CD4-positive, alpha-beta T cell treated with Interleukin-2 at 100 ng/mL for 4 hours (primary cell): ENCODE measurements at places on chromosomes 13 and 19.

GRCh38 chr19:43416951-43417623, 2.4 kb downstream of the TEX101 start:
- DNase-seq: no peak

DNA sequence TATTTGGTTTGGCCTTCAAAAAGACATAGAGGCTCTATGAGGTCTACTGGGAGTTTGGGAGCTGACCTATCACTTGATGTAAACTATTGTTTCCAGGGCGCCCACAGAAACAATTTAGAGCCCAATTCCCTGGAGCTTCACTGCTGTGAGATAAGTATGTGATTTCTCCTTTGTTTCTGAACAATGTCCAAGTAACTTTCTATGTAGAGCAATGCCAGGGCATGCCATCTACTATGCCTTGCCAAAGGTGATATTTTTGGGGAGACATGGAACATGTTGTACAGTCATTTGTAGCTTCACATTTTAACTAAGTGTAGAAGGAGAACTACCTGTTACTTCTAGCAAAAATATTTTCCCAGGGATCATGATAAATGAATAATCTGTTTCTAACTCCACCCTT, 872.6 kb downstream of the GPC5 start:
- no peak for DNase-seq

GRCh38 chr19:461721-462551, 1.1 kb upstream of the SHC2 start:
- DNase-seq: no peak

GRCh38 chr19:18657590-18658365, 20.9 kb downstream of the KLHL26 start:
- no peak for DNase-seq

GRCh38 chr19:40278361-40279035, 6.6 kb downstream of the AKT2 start:
- DNase-seq: no peak

GRCh38 chr13:28574617-28575142, 79.8 kb upstream of the FLT1 start:
- peak; percentile 6 for DNase-seq

DNA sequence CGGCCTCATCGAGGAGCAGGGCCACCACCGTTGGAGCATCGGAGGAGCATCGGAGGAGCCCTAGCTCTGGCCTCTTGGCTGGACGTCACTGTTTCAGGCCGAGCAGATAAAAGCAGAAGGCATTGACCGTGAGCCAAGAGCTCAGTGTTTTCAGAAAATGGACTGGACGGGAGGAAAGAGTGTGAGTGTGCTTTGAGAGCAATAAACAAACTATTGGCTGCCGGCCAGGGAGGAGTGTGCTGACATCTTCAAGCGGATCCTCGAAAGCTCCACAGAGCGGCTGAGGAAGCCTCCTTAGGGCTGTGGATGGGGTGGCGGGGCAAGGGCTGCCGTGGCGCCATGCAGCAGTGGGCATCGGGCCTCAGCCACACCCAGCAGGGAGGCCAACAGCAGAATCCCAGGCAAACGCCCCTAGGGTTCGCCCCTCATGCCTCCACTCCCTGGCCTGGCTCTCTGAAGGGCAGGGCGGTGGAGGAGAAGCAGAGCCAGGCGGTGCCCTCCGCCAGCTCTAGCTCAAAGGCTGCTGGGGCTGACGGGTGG, 41.8 kb downstream of the IRS2 start:
- no peak for DNase-seq

- DNase-seq: no peak
These were observed 32.3 kb upstream of the EHD2 start for GRCh38 chr19:47680858-47681332.

GRCh38 chr13:50596776-50597203, 246.7 kb downstream of the DLEU7 start:
- no peak for DNase-seq

DNA sequence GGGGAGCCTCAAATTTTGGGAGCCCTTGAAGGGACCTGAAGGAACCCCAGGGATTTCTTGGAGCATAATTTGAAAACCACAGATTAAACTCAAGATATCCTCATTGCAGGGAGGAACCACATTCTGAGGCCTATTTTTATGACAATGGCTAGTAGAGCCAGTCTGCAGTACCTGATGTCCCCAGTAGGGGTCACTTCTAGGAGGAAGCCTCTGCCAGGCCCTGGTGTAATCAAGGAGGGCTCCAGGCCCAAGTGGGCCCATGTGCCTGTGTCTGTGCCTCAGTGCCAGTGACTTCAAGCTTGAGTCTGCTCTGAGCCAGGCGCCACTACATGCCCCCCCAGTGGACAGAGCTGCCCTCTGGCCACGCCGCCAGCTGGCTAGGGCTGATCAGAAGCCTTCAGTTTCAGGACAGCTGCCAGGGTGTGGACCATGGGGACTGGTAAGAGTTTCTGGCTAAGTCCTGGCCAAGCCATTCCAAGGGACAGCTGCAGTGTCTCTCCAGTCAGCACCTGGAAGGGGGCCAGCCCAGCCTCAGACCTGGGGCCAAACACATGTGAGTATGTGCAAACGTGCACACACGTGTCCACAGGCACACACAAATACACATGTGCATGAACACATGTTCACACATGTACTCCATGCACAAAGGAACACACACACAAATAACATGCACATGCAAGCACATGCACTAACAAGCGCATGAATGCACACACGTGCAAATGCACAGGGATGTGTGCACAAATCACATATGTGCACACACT, 20.5 kb upstream of the SLC7A10 start:
- no peak for DNase-seq

- no peak for DNase-seq
These were observed 15.5 kb upstream of the OLFM4 start for GRCh38 chr13:53013113-53013512.

DNA sequence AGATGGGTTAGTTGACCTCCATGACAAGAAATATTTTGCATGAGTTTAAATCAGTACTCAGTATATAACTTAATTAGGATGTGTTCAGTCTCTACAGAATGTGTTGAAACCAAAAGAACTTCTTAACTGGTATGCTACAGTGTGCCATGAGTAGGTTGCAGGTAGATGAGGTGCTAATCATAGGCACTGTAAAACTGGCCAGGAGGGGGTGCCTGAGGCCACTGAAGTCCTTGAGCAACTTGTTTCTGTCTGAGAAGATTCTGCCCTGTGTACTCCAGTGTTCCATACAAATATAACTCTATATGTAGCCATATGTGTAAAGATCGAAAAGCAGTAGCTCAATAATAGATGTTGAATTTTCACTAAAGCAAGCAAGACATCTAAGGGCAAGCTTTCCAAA, 549.2 kb upstream of the KLF12 start:
- DNase-seq: no peak

- DNase-seq: peak; percentile 60
These were observed 2.6 kb upstream of the JUNB start for GRCh38 chr19:12788682-12789097.

DNA sequence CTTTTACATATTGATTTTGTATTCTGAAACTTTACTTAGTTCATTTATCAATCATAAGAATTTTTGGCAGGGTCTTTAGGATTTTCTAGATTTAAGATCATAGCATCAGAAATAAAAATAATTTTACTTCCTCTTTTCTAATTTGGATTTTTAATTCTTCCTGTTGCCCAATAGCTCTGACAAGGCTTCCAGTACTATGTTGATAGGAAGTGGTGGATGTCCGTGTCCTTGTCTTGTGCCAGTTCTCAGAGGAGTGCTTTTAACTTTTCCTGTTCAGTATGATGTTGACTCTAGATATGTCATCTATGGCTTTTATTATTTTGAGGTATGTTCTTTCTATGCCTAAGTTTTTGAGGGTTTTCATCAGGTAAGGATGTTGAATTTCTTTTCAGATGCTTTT, 7.7 kb upstream of the KIR2DL4 start:
- no peak for DNase-seq

DNA sequence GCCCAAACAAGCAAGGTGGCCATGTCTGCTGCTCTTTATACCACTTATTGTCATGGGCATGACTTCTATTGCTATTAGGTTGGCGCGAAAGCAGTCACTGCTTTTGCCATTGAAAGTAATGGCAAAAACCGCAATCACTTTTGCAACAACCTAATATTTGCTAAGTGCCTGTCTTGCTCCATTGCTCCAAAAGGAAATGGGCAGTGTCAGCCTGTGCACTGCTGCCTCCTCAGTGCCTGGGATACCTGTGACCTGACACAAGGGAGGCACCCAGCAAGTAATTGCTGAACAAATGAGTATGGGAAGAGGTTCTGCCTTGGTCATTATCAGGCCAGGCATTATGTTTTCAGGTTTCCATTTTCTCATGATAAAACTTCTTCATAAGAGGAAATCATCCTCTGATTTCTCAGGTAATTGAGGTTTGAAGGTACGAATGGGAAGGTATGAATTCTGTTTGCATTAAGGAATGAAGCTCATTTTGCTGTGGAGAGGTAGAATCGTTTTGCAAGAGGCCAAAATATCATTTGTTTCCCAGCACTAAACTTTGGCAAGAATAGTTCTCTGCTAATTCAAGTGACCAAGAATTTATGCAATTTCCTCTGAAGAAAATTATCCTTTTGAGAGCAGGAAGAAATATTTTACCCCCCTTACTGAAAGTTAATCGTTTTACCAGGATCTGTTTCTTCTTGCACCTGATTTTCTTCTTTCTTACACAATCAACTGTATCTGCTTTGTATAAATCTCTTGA, 128.4 kb upstream of the SPRY2 start:
- DNase-seq: no peak

GRCh38 chr13:43881580-43881979, 1.9 kb downstream of the LACC1 start:
- DNase-seq: no peak

DNA sequence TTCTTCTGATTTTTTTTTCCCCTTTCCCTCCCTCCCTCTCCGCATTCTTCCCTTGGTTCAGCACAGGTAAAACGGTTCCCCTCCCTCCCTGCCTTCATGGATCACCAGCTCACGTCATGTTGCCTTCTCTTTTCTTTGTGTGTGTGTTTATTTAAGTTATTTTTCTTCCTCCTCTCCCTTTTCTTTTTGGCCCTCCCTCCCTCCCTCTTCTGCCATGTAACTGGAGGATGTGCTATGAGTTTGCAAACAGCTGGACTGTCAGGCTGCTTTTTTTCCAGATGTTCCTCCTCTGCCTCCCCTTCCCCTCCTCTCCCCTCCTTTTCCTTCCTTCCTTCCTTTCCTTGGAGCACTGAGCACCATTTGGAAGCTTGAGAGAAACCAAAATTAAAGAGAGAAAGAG, 2.0 kb downstream of the LENG9 start:
- no peak for DNase-seq

DNA sequence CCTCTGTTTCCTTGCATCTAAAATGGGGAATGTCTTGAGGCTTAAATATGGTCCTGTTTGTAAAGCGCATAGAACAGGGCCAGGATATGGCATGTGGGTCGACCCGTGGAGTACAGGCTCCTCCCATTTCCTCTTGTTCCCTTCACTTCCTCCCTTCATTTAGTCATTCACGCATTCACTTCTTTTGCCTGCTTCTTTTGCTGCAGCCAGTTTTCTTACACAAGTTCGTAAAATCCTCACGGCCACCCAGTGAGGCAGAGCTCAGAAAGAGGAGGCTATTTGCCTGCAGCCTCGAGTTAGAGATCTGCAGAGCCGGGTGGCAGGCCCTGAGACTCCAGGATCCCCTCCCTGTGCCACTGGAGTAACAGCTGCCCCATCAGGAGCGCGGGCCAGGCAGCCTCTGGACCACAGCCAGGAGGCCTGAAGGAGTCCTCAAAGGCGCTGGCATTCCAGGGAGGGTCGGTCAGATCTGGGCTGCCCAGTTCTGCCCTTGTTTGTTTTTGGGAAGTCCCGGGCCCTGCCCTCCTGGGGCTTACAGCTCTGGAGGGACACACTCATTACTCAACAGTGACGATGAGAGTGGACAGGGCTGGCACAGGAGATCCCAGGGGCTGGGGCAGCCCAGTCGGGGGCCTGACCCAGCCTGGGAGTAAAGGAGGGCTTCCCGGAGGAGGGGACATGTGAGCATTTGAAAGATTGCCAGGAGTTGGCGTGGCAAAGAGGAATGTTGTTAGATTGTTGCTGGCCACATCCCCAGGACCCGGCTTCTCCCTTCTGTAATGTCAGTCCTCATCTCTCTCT, 4.6 kb downstream of the PPP5C start:
- peak; percentile 32 for DNase-seq

GRCh38 chr19:44742330-44743061, 6.0 kb upstream of the BCL3 start:
- no peak for DNase-seq

- DNase-seq: no peak
These were observed 3.1 kb downstream of the RAD23A start for GRCh38 chr19:12948612-12949362.

DNA sequence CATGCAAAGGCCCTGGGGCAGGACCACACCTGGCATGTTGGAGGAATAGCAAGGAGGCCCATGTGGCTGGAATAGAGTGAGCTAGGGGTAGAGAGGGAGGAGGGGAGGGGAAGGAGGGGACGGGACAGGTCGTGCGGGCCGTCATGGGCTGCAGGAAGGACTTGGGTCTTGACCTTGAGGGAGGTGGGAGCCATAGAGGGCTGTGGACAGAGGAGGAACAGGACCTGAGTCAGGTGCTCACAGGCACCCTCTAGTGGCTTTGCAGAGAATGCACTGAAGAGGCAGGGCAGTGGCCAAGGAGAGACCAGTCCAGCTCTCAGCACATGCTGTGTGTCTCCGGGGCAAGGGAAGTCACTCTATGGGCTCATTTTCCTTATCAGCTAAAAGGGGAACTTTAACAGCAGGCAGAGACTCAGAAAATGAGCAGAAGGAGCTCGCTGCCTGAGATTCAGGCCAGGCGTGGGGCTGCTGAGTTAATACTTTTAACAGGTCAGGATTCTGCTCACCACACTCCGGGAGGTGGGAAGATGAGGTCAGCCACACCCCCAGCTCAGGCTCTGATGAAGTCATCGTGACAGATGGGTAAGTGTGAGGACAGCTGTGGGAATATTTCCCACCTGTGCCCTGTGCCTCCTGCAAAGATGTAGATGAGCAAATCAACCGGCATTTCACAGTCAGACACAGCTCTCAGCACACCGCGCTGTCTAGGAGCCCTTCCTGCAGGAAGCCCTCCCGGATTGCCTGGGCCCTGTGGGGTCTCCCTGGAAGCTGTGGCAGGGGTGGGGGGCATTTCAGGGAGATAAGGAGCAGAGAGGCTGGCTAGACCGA, 6.0 kb upstream of the TNFAIP8L1 start:
- peak; percentile 57 for DNase-seq

- DNase-seq: peak; percentile 33
These were observed 71.3 kb downstream of the KLF12 start for GRCh38 chr13:74062933-74063332.

DNA sequence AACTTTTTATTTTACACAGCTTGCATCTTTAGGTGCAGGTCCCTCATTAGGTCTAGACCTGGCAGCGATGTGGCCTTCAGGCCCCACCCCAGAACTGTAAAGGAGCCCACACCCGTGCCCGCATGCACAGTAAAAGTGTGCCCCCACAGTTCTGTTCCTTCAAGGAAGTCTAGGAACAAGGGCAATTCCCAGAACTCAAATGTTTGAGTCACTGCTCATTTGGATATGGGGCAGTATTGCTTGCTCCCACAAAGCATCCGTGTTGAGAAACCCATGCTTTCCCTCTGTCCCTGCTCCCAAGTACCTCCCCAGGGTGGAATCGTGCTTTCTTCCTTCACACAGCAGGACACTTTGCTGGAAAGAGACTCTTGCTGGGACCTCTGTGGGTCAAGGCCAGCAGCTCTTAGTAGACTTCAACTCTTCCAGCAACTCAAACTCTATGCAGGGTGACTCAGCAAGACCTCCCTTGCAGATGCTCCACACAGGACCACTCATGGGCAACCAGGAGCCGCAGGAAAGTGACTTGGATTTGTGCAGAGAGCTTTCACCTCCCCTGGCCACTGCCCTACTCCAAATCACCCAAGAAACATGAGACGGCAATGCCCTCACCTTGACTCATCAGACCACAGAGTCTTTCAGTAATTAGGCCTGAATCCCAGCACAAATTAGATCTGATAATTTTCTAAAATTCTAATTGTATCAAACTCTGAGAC, 12.3 kb downstream of the SLC7A1 start:
- DNase-seq: no peak
